ENCODE measurements at places on chromosomes 3 and 15.

DNA sequence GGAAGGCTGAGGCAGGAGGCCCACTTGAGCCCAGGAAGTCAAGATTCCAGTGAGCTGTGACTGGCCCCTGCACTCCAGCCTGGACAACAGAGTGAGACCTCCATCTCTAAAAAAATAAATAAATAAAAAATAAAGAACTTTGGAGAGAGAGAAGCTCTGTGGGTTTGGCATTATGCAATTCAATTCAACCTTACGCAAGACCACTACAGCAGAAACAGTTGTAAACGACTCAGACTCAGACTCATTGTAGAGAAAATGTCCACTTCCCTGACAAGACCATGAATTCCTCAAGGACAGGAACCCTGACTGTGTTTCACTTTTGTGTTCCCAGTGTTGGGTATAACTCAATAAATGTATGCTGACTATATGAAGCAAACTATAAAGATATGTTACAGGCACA, 90.3 kb upstream of the C3orf80 start:
- DNase-seq, result no peak

DNA sequence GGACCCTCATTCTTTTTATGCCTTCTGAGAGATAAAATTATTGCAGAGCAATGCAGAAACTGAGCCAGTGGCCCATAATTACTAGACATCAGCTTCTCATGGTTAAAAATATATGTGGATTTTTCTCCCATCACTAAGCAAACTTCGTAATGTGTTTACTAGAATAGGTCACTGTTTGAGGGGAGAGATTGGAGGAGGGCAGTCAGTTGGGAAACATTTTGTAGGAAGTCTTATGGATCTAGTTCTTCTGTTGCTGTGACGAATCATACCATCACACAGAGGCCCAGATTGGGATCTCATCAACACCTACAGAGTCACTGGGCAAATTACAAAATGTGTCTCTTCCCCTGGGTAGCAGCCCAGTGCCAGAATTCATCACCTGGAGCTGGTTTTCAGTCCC, 81.4 kb downstream of the PDE8A start:
- no peak for DNase-seq

DNA sequence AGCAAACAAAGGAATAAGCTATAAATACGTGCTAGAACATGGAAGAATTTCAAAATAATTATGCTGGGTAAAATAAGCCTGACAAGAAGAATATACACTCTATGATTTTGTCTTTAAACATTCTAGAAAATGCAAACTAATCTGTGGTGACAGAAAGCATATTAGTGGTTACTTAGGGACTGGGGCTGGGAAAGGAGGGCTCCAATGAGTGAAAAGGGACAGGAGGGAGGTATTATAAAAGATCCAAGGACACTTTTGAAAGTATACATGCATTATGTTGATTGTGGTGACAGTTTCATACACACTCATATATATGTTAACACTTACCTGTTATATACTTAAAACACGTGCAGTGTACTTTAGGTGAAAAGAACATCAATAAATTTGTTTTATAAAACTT, 23.0 kb downstream of the MYH15 start:
- DNase-seq, result no peak

GRCh38 chr3:155326901-155327300, 33.4 kb upstream of the STRIT1 start:
- no peak for DNase-seq

DNA sequence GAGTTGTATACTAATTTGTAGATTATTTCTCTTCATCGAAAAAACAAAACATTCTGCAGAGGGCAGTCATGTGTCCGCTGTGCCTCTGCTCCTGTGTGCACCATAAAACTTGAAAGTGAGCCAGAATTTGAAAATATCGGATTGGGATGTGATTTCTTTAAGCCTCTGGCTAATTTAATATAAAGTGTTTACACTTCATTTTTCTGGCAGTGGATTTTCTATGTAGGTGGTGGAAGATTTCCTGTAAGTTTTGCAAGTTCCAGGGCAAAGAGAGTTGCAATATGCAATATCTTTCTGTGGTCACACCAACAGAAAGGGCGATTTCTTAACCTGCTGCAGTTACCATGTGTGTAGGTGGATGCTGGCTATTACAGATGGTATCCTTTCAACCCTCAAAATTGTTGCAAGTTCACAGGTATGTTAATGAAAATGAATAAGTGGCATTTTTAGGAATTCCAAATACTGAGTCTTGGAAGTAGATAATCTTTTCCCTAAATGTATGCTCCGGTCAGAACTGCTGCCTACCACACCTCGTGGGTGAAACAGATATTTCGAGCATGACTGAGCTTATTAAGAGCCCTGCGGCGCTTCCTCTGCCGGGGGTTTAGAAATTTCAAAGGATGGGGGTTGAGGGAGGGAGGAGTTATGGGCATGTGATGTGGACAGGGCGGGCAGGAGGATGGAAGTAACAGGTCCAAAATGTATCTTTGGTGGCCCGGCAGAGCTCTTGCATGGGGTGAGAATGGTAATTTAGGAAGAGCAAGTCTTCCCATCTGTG, 134.0 kb downstream of the PGPEP1L start:
- DNase-seq, result no peak

- DNase-seq, result no peak
These were observed 9.6 kb downstream of the MCM2 start for GRCh38 chr3:127607675-127608361.

DNA sequence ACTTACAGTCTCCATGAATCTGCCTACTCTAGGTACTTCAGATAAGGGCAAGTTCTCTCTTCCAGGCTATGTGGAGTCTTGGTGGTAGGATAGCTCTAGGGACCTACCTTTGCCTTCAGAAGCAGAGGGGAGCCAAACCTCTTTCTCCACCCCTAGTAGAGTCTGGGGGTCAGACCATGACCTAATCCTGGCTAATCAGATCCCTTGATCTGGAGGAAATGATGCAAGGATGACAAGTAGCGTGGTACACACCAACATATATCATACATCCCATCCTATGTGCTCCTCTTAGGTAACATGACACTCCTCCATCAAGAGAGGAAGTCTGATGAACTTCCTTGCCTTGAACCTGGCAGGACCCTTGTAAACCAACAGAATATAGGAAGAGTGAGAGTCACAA, 15.4 kb upstream of the PLA2G4F start:
- DNase-seq, result no peak

- DNase-seq, result no peak
These were observed 335.1 kb upstream of the ICE2 start for GRCh38 chr15:60814062-60814461.

GRCh38 chr15:90750186-90750585, 33.0 kb downstream of the BLM start:
- no peak for DNase-seq

DNA sequence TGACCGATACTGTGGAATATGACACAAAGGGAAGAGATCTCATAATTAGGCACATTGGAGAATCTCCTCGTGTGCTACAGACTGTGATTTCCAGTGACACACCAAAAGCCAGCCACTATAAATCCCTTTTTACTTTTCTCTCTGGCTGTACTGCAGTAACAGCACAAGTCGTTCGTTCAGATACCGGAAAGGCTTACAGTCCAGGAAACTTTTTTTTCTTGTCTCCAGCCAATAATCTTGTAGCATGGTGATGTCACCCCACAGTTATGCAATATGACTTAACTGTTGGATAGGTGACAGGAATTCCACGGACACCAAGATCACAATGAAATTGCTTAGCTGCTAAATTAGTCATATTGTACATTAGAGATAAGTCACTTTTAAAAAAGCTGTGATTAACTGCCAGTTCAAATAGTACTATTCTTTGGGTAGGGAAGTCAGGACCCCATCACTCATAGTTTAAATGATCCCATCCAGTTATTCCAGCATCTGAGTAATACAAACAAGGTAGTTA, 36.3 kb upstream of the TSC22D2 start:
- no peak for DNase-seq

DNA sequence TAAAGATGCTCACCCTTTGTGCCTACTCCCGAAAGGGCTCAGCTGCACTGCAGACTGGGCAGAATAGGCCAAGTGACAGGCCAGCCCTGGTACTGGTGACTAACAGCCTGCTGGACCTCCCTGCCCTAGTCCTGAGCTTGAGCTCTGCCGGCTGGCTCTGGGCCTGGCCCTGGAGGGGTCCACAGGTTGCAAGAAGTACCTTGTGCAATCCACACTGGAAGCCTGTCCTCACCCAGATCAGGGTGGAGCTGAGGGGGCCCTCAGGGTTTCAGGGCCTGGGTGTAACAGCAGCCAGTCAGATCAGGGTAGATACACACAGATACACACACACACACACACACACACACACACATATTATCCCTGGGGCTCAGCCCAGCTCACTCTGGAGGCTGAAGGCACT, 27.3 kb upstream of the PLA2G4D start:
- DNase-seq, result no peak

- DNase-seq, result no peak
These were observed 231.3 kb downstream of the KCNMB2 start for GRCh38 chr3:178767581-178767980.

- no peak for DNase-seq
These were observed 708 bp downstream of the ESYT3 start for GRCh38 chr3:138434875-138435772.

DNA sequence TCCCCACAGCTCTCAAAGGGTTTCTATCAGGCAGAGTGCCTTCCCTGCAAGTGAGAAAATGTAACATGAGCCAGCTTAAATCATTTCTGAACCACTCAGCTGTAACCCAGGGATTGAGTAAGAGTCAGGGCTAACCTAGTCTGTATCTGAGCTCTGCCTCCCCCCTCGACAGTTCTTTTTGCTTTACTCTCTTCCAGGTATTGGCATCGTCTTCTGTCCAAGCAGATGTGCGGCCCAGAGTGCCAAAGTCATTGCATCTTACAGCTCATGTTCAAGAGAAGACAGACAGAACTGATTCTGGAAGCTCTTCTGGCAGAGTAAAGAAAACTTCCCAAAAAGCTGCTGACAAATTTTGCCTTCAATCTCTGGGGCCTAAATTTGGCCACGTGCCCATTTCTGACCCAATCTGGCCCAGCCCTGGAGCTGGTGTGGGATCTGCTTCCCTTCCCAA, 74.8 kb downstream of the ABHD5 start:
- DNase-seq, result no peak

- DNase-seq, result no peak
These were observed 9.1 kb upstream of the PPM1L start for GRCh38 chr3:160746976-160747375.

- DNase-seq, result no peak
These were observed 149.4 kb upstream of the SLC6A11 start for GRCh38 chr3:10666621-10667020.

DNA sequence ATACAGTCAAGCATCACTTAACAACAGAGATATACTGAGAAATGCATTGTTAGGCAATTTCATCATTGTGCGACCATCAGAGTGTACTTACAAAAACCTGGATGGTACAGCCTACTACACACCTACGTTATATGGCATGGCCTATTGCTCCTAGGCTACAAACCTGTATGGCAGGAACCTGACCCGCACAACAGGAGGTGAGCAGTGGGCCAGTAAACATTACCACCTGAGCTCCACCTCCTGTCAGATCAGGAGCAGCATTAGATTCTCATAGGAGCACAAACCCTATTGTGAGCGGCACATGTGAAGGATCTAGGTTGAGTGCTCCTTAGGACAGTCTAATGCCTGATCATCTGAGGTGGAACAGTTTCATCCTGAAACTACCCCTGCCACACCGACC, 89.7 kb downstream of the SCAPER start:
- no peak for DNase-seq

- DNase-seq, result no peak
These were observed 149.6 kb downstream of the OPA1 start for GRCh38 chr3:193742628-193743027.

- DNase-seq, result no peak
These were observed 44.4 kb downstream of the AQP9 start for GRCh38 chr15:58182460-58183163.

- no peak for DNase-seq
These were observed 12.4 kb downstream of the XXYLT1 start for GRCh38 chr3:195258449-195259153.

GRCh38 chr3:31403197-31403596, 129.5 kb upstream of the STT3B start:
- DNase-seq, result no peak

- no peak for DNase-seq
These were observed 119.6 kb downstream of the ASB7 start for GRCh38 chr15:100721758-100722550.

DNA sequence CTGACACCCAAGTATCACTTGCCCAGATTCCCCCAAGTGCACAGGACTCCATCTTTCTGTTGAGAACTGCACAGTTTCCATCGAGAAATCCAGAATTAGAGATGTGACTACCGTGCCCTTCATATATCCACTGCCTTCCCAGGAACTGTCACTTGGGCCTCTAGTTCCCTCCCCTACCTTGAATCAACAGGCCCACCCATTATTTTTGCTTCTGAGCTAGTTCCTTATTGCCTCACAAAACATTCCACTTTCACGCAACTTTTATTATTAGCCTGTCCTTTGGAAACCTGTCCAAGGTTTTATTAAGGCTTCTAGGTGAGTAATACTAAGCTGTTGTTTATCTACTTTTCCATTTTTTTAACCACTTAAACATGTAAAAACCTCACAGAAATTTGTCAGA, 17.1 kb upstream of the SLC30A4 start:
- no peak for DNase-seq

DNA sequence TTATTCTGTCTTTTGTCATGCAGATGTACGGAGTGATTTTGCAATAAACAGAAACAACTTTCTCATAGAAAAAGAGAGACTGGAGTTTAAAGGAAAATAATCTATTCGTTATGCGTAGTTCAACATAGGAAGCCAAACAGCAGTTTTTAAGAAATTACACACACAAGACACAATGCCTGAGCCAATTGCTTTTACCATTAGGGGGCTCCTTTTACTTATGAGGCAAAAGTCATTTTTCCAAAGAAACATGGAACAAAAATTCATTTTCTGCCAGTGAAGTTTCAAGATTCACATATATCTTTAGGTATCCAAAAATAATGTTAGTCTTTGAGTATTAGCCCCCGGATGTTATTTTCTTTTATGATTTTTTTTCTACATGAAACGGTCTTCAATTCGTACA, 10.7 kb downstream of the CNTN6 start:
- no peak for DNase-seq

GRCh38 chr15:58042006-58042405, 23.5 kb downstream of the ALDH1A2 start:
- no peak for DNase-seq

DNA sequence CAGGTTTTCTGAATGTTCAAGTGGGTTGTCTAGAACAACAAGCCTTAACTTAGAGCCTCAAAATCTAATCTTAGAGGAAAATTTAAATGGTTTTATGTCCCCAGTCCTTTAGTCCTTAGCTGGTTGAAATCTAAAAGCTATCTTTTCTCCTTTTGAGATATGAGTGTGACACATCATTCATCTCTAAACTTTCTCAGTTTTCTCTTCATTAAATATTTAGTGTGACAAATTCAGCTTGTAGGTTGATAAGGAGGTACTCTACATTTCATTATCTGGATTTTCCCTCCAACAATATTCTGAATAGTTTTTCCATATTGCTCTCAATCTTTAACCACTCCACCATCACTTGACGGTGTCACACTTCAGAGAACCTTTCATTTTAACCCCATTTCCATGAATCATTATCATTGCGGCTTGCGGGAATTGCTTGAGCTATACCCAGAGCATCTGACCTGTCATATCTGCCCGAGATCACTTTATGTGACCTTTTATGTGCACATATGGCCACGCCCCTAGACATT, 16.1 kb upstream of the ATP8B4 start:
- no peak for DNase-seq

All from stimulated activated CD4-positive, alpha-beta T cell treated with anti-CD3 and anti-CD28 coated beads, Interleukin-15, amount 100 ng/mL, for 1 hour (primary cell).